ENCODE measurements at places on chromosomes 12 and 14.

DNA sequence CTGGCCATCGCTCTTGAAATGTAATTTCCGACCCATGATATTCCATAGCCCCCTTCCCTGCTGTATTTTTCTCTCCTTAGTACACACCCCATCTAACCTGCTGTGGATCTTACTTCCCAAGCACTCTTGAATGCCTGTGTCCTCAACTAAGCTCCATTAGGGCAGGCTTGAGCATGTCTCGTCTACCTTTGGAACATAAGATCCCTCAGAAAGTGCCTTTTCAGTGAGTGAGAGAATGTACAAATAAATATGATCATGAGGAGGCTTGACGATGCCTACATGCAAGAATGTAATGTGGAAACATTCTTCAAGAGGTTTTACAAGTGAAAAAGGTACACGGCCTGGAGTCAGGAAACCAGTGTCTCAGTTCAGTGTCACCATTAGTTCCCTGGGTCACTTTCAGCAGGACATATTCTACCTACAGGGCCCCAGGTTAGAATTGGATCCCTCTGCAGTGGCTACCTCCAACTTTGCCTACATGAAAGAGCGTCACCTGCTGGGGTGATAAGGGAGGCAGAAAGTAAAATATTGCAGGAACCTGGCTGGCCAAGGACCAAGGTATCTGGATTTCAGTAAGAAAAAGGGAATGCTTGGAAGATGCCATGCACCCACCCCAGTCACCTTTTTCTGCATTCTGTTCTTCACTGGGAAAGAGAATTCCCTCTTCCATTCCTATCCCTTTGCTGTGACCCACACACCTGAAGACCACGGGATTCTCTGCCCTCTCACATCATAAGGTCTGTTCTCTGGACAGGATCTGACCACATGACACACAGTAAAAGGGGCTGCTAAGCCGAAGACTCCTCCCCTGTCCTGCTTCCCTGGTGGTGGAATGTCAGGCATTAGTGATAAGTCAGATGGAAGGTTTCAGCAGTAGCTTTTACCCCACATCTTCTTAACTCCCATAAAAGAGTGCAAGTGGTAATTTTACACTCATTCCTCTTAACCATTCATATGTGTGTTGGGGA, 24.6 kb upstream of the SERPINA1 start:
- H3K36me3 ChIP-seq, result no peaks in the 10 kb centered on the region
- no peak overlapping the region for H3K4me3 ChIP-seq
- H3K27ac ChIP-seq, result no peak overlapping the region
- H3K4me1 ChIP-seq, result no peaks in the 10 kb centered on the region
- H3K27me3 ChIP-seq, result no peaks in the 10 kb centered on the region
- DNase-seq, result no peak

- DNase-seq, result no peak
- H3K27ac ChIP-seq, result no peak overlapping the region
- no peaks in the 10 kb centered on the region for H3K27me3 ChIP-seq
- H3K4me1 ChIP-seq, result no peaks in the 10 kb centered on the region
- peaks cover 15% of the 10 kb centered on the region for H3K36me3 ChIP-seq
These were observed 285.0 kb upstream of the RGS6 start for GRCh38 chr14:71647086-71647784.

DNA sequence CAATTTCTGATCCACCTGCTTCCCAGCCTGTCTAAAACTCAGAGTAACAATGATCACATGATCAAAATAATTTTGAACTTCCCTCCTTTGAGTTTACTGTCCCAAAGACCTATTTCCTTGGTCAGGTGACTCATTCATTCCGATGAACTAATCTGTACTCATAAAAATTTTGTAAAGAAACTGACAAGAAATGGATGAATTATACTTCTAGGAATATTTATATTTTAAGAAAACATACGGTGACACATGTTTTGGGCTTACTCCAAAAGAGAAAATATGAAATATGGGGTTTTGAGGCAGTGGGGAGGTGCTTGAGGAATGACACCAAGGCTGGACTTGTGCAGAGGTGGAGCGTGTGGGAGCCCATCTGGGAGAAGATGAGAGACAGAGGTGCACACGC, 42.0 kb downstream of the GUCY2C start:
- no peak overlapping the region for H3K27ac ChIP-seq
- no peak overlapping the region for H3K4me3 ChIP-seq
- no peaks in the 10 kb centered on the region for H3K27me3 ChIP-seq
- H3K4me1 ChIP-seq, result no peaks in the 10 kb centered on the region
- no peak for DNase-seq

DNA sequence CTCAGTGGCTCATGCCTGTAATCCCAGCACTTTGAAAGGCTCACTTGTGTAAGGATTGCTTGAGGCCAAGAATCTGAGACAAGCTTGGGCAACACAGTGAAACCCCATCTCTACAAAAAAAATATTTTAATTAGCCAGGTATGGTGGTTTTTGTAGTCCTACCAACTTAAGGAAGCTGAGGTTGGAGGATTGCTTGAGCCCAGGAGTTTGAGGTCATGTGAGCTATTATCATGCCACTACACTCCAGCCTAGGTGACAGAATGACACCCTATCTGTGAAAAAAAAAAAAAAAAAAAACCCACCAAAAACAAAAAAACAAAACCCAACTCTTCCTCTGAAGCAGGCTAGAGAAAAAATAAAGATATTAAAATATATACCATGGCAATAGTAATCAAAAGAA, 41.2 kb downstream of the TMEM116 start:
- no peaks in the 10 kb centered on the region for H3K36me3 ChIP-seq
- H3K4me1 ChIP-seq, result no peaks in the 10 kb centered on the region
- no peak overlapping the region for H3K4me3 ChIP-seq
- H3K27me3 ChIP-seq, result no peaks in the 10 kb centered on the region
- H3K27ac ChIP-seq, result no peak overlapping the region

DNA sequence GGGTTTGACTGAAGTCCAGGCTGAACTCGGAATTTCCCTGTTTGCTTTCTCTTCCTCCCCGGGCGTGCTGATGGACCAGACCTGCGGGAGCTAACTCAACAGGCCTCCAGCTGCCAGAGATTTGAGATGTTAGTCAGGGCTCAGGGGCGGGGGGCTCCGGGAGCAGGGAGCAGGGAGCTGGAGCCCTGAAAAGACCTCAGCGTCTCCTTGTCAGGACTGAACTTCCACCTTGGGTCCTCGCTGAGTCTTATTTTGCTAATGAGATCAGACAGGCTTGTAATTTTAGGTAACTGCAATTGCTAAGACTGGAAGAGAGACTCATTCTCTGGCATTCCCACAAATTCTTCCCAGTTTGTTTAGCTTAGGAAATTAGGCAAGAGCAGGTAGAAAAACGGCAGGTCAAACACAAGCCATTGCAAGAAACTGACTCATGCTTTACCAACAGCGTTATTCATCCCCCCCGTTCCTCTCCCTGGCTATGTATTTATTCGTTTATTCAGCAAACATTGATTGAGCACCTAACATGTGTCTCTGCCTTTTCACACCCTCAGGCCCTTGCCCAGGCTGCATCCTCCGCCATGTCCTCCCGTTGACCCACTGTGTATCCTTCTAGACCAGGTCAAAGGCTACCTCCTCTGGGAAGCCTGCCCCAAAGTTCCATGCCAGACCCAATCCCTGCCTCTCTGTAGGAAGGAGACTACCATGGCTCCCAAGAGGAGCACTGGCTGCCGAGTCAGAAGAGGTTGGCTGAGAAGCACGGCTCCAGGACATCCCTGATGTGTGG, 80.4 kb upstream of the DIO3 start:
- no peak overlapping the region for H3K27ac ChIP-seq
- H3K27me3 ChIP-seq, result no peaks in the 10 kb centered on the region
- DNase-seq, result no peak
- H3K4me1 ChIP-seq, result no peaks in the 10 kb centered on the region
- no peaks in the 10 kb centered on the region for H3K36me3 ChIP-seq

GRCh38 chr14:69325646-69326265, 65.8 kb downstream of the GALNT16 start:
- no peak for DNase-seq
- no peaks in the 10 kb centered on the region for H3K36me3 ChIP-seq
- H3K27ac ChIP-seq, result no peak overlapping the region

GRCh38 chr12:93060666-93061472, 131.8 kb upstream of the EEA1 start:
- no peaks in the 10 kb centered on the region for H3K27me3 ChIP-seq
- H3K4me1 ChIP-seq, result no peaks in the 10 kb centered on the region
- DNase-seq, result no peak
- H3K36me3 ChIP-seq, result no peaks in the 10 kb centered on the region

GRCh38 chr12:48003226-48004052, 837 bp downstream of the COL2A1 start:
- H3K4me3 ChIP-seq, result peak overlapping the region; percentile 56
- no peak for DNase-seq
- H3K4me1 ChIP-seq, result peaks cover 45% of the 10 kb centered on the region
- no peaks in the 10 kb centered on the region for H3K36me3 ChIP-seq
- H3K27ac ChIP-seq, result no peak overlapping the region

DNA sequence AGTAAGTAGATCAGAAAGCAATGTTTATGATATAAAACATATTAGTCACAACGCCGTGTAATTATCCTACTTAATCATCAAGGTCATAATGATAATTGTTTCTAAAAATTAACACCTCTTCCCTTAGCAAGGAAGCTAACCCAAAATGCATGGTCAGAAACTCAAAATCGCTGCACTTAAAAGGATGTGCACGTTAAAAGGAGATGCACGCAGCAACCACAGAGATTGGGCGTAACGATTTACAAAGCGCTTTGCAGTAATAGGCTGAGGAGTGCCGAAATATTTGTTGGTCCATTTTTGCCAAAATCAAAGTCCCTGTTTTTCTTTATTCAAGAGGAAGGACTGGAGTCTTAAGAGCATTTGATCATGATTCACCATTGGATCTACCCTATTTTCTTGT, 1077.2 kb downstream of the VRK1 start:
- DNase-seq, result no peak
- no peaks in the 10 kb centered on the region for H3K36me3 ChIP-seq
- H3K27me3 ChIP-seq, result no peaks in the 10 kb centered on the region
- H3K27ac ChIP-seq, result no peak overlapping the region

- peak overlapping the region; percentile 73 for H3K4me3 ChIP-seq
- H3K4me1 ChIP-seq, result peaks cover 47% of the 10 kb centered on the region
- H3K27ac ChIP-seq, result peak overlapping the region; percentile 80
- peaks cover 9% of the 10 kb centered on the region for H3K36me3 ChIP-seq
- H3K27me3 ChIP-seq, result no peaks in the 10 kb centered on the region
These were observed 1.3 kb downstream of the CD4 start for GRCh38 chr12:6790496-6791150.

GRCh38 chr14:38522724-38523123, 266.8 kb upstream of the CLEC14A start:
- no peaks in the 10 kb centered on the region for H3K27me3 ChIP-seq
- H3K4me3 ChIP-seq, result no peak overlapping the region
- H3K36me3 ChIP-seq, result no peaks in the 10 kb centered on the region
- no peaks in the 10 kb centered on the region for H3K4me1 ChIP-seq
- no peak overlapping the region for H3K27ac ChIP-seq
- no peak for DNase-seq

GRCh38 chr12:62520361-62520760, 53.7 kb downstream of the MON2 start:
- H3K4me1 ChIP-seq, result no peaks in the 10 kb centered on the region
- no peak overlapping the region for H3K4me3 ChIP-seq
- H3K27me3 ChIP-seq, result no peaks in the 10 kb centered on the region
- DNase-seq, result no peak
- H3K27ac ChIP-seq, result no peak overlapping the region

DNA sequence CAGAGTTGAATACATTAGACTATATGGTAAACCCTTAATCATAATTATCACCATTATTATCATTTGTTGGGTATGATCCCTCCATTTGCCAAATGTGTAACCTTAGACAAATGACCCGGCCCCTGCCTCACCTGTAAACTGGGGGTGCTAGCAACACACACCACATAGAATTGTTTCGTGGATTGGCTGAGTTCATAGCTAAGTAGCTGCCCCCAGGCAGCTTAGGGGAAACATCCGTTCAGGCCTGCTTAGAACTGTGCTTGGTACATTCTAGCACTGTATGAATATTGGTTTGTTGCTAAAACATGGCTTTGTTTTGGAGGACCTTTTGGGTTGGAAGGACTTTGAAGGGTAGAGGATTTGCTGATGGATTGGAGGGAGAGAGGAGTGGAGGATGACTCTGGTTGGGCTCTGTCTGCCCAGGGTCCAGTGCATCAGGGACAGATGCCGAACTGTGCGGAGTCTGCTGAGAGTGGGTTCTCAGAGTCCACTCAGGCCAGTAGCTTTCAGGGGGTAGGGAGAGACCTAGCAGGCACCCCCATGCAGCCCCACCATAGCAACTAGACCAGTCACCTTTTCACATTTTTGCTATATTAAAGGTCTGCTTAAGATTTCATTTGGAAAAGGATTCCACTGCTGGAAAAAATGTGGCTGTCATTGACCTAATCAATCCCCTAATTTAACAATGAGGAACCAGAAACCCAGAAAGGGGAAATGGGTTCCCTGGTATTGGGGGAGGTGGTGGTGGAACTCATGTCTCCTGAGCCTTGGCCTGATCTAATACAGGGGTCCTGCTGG, 2.2 kb downstream of the RIN3 start:
- no peaks in the 10 kb centered on the region for H3K36me3 ChIP-seq
- no peak overlapping the region for H3K27ac ChIP-seq
- H3K4me3 ChIP-seq, result no peak overlapping the region
- DNase-seq, result no peak
- H3K27me3 ChIP-seq, result no peaks in the 10 kb centered on the region
- H3K4me1 ChIP-seq, result peaks cover 7% of the 10 kb centered on the region

GRCh38 chr14:41201696-41202095, 405.0 kb upstream of the LRFN5 start:
- H3K4me1 ChIP-seq, result no peaks in the 10 kb centered on the region
- no peaks in the 10 kb centered on the region for H3K36me3 ChIP-seq
- no peak for DNase-seq

DNA sequence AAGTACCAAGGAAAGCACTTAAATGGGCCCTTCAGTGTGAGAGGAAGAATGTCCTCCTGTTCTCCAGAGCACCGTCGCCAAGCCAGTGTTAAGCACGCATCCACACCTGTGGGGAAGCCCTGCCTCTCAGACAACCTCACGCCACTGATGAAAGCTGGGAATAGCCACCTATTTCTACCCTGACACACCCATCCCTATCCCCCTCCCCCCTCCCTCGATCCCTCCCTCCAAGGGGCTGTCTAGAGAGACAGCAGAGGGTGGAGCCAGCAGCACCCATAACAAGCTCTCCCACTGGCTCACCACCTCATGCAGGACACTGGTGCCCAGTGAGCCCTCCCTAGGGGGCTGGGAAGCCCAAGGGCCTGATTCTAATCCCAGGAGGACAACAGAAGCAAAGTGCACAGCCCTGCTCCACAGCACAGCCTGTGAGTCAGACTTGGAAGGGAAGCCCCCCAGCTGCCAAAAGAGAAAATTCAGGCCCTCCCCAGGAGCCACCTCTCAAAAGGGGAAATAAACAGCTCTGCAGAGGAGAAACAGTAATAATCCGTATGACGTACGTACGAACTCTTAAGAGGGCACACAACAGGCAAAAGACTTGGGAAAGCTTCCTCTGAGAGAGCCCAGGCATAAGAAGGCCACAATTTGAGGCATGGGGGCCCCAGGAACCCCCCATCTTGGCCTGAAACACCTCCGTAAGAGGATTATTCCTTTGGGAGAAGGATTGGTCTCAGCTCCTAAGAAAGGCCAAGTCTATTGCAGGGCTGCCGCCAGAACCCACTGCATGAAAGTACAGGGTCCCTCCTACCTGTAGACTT, 7.8 kb downstream of the PITPNM2 start:
- no peaks in the 10 kb centered on the region for H3K36me3 ChIP-seq
- H3K27me3 ChIP-seq, result no peaks in the 10 kb centered on the region
- no peaks in the 10 kb centered on the region for H3K4me1 ChIP-seq
- H3K4me3 ChIP-seq, result no peak overlapping the region

GRCh38 chr12:69022674-69023073, 89.7 kb upstream of the CPM start:
- H3K27ac ChIP-seq, result no peak overlapping the region
- no peak overlapping the region for H3K4me3 ChIP-seq
